ENCODE measurements at places on chromosomes 2 and 18.

DNA sequence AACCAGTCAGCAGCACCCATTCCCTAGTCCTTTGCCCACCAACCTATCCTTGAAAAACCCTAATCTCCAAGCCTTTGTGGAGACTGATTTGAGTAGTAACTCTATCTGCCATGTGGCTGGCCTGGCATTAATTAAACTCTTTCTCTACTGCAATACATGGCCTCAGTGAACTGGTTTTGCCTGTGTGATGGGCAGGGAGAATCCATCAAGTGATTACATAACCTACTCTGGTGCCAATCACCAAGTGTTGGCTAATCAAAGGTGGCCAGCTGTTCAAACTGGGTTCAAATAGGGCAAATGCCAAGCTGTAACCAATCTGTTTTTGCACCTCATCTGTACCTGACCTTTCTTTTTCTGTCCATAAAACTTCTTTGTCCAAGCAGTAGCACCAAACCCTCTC lies 139.8 kb upstream of the XPO1 start:
- H3K4me3 ChIP-seq: no peak overlapping the region
- no peaks in the 10 kb centered on the region for H3K27me3 ChIP-seq
- H3K4me1 ChIP-seq: no peaks in the 10 kb centered on the region
- H3K36me3 ChIP-seq: no peaks in the 10 kb centered on the region
- no peak overlapping the region for H3K27ac ChIP-seq

GRCh38 chr2:191500884-191501560 lies 176.9 kb upstream of the NABP1 start:
- DNase-seq: no peak
- H3K27ac ChIP-seq: peak overlapping the region; percentile 33
- H3K4me1 ChIP-seq: peaks cover 16% of the 10 kb centered on the region
- H3K4me3 ChIP-seq: no peak overlapping the region
- H3K27me3 ChIP-seq: no peaks in the 10 kb centered on the region

DNA sequence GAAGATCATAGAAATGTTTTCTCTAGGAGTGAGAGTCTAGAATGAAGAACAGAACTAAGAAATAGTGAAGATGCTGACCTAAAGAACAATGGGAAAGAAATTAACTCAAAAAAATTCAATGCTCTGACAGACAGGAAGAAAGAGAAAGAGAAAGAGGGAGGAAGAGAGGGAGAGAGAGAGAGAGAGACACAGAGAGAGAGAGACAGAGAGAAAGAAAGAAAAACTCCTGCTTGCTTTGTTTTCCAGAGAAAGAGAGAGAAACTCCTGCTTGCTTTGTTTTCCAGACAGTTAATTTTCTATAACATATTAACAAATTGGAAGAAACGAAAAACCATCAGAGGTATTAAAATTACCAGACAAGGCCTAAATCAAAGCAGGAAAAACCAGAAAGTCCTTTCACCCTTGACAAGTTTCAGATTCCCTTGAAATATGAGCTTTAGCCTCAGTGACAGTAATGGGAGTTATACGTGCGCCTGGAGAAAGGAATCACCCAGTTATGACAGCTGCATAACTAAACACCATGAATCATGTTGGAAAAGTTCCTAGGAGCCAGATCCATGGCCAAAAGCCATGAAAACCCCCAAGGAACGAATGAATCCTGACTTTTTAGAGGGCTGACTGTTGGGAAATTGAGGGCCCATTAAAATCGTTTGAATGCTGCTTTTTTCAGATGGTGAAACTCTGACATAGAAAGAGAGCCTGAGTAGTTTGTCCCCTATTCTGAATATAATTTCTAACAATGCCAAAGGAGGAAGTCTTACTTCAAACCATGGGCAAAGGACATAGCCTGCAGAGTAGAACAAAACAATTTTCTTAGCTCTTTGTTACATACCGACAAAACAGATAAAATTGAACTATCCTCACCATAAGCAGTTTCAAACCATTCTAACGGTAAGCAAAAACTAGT lies 228.6 kb upstream of the CHST9 start:
- no peaks in the 10 kb centered on the region for H3K36me3 ChIP-seq
- no peak overlapping the region for H3K4me3 ChIP-seq
- peaks cover 12% of the 10 kb centered on the region for H3K4me1 ChIP-seq
- no peak for DNase-seq

DNA sequence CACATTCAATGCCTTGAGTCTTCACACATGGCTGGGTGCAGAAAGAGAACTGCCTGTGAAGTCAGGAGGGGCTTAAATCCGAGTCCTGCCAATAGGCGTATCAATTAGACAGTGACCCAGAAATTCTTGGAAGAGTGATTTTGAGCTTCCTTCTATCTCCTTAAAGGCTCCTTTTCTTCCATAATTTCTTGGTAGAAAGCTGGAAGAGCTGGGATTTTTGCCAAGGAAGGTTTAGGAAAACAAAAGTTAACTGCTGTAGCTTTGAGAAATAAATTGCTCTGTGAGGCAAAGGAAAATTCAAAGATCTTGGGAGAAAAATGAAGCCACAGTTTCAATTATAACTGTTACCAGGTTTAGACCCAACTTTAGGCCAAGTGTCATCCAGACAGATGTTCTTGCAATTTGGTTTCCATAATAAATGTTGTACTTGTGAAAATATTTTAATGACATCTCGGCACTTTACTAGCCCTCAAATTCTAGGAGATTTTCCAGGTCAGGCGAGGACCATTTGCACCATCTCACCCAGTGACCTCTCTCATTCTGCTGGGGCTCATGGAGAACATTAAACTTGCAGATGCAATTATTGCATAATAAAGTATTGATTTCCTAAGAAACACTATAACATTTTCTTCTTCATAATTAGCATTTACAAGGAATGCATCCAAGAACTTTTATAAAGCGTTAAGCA lies 329.7 kb upstream of the MEIS1 start:
- no peak overlapping the region for H3K4me3 ChIP-seq
- no peaks in the 10 kb centered on the region for H3K36me3 ChIP-seq
- H3K4me1 ChIP-seq: peaks cover 4% of the 10 kb centered on the region
- H3K27ac ChIP-seq: no peak overlapping the region
- DNase-seq: no peak

GRCh38 chr2:121245120-121245820 lies 39.7 kb downstream of the TFCP2L1 start:
- peaks cover 72% of the 10 kb centered on the region for H3K27me3 ChIP-seq
- H3K4me1 ChIP-seq: peaks cover 3% of the 10 kb centered on the region
- no peaks in the 10 kb centered on the region for H3K36me3 ChIP-seq
- no peak overlapping the region for H3K4me3 ChIP-seq
- no peak for DNase-seq

Measured in progenitor cell of endocrine pancreas (in vitro differentiated cells).